Kidney (tissue), 22 donors: ENCODE measurements at places on chromosomes 2 and 18. TPM values are rescaled to one million over a fixed set of nuclear protein-coding genes. Genes with fewer than 3 reads are reported as not detected.

DNA sequence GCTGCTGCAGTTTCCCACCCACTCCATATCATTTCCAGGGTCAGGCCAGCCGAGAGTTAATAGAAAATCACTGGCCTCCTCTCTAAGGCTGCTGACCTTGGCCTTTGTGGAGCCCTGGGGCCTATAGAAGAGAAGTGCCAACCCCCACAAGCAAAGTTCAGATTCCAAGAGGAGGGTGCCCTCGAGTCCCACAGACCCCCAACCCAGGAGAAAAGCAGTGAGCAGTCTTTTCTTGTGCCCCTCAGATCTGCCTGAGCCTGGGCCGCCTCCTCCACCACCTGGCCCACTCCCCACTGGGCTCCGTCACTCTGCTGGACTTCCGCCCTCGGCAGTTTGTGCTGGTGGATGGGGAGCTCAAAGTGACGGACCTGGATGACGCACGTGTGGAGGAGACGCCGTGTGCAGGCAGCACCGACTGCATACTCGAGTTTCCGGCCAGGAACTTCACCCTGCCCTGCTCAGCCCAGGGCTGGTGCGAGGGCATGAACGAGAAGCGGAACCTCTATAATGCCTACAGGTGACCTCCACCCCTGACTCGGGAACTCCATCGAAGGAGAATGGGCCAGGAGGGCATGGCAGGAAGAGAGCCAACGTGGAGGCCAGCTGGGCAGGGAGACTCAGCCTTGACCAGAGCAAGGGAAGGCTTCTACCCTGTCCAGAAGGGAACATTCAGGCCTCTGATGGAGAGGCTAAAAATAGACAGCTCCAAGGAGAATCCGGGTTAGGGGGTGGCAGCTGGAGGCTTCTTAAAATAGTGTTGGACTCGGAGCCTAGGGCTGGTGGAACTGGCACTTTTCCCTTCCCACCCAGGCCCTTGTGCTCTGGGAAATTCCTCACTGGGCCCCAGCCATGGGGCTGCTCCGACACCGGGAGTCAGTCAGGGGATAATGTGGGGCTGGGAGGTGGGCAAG is 6.2 kb downstream of the PKDCC start:
- peaks cover 38% of the 10 kb centered on the region for H3K4me1 ChIP-seq
- peaks cover 10% of the 10 kb centered on the region for H3K36me3 ChIP-seq
- no peaks in the 10 kb centered on the region for H3K27me3 ChIP-seq

DNA sequence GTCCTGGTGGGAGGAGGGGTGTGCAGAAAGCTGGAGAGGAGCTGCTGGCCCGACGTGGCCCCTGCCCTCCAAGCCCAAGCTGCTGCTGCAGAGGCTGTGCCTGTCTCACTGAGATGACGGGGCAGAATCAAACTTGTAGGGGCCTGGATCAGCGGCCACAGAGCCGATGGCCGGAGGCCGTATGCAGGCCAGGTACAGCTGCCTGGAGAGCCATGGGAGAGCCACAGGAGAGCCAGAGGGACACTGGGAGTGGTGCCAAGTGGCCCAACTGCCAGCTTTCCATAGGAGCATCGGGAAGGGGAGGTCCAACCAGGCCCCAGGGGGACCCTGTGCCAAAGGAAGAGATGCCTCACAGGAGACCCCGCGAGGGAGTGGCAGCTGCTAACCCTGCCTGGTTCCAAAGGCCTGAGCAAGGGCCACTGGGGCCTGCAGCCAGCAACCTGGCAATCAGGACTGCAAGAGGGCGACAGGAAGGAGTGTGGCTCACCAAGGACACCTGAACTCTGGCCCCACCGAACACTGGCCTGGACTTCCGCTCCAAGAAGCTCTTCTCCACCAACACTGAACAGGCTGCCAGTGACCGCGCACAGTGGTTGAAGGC is 70.7 kb downstream of the HDAC4 start:
- H3K4me1 ChIP-seq, result no peaks in the 10 kb centered on the region
- no peaks in the 10 kb centered on the region for H3K36me3 ChIP-seq
- DNase-seq, result no peak
- H3K27ac ChIP-seq, result no peak overlapping the region

Gene ZNF24
- 14.3 TPM for polyA plus RNA-seq

GRCh38 chr2:209441541-209441940 is 17.7 kb downstream of the MAP2 start:
- H3K4me1 ChIP-seq, result no peaks in the 10 kb centered on the region
- H3K27ac ChIP-seq, result no peak overlapping the region
- H3K36me3 ChIP-seq, result no peaks in the 10 kb centered on the region
- H3K27me3 ChIP-seq, result no peaks in the 10 kb centered on the region
- H3K4me3 ChIP-seq, result no peak overlapping the region
- no peak for DNase-seq

- H3K4me3 ChIP-seq, result no peak overlapping the region
- no peaks in the 10 kb centered on the region for H3K4me1 ChIP-seq
- no peak for DNase-seq
- H3K36me3 ChIP-seq, result no peaks in the 10 kb centered on the region
- H3K27me3 ChIP-seq, result no peaks in the 10 kb centered on the region
These were observed 1452.2 kb upstream of the ACVR2A start for GRCh38 chr2:146392631-146393030.

DNA sequence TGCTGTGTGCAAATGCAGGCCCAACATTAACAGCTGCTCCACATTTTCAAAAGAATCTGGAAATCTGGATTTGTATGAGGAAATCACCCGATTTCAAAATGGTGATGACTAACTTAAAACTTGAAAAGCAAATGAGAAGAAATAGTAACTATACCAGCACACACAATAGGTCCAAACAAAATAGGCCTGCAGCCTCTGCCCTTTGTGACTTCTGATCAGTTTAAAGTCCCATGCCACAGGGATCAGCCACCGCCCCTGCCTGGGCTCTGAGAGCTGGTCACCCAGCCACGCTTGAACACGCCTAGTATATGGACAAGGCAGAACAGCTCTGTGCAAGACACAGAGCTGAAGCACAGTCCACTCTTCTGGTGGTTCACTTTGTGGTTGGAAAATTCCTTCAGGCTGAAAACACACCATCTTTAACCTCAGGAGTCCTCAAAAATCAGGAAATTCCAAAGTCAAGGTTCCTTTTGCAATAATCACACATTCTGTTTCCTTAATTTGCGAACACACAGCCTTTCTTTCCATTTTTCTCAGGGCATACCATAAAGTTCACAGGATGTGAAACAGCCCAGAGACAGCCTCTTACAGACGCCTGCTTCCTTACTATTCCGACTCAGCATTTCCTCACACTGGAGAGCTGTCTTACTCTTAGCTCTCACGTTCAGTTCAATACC is 150.1 kb upstream of the RIOK3 start:
- H3K27me3 ChIP-seq, result no peaks in the 10 kb centered on the region
- no peaks in the 10 kb centered on the region for H3K36me3 ChIP-seq
- H3K27ac ChIP-seq, result no peak overlapping the region
- no peak overlapping the region for H3K4me3 ChIP-seq
- DNase-seq, result no peak

DNA sequence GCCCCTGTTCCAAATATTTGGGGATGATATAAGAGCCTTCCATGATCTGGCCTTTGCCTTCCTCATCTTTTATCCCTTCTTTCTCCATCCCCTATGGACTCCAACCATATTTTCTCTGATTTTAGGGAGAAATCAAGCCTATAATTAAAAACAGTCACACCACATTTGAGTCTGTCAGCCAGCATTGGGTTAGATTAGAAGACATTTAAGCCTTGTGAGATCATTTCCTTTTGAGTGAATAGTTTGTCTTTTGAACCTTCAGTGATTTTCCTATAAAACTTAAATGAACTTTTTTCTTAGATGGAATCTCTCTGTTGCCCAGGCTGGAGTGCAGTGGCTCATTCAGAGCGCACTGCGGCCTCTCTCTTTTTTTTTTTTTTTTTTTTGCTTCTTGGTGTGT is 7.6 kb upstream of the C18orf32 start:
- H3K36me3 ChIP-seq, result peaks cover 5% of the 10 kb centered on the region
- peaks cover 8% of the 10 kb centered on the region for H3K4me1 ChIP-seq
- no peak overlapping the region for H3K4me3 ChIP-seq
- no peak overlapping the region for H3K27ac ChIP-seq
- DNase-seq, result no peak

- no peak overlapping the region for H3K4me3 ChIP-seq
- H3K36me3 ChIP-seq, result peaks cover 19% of the 10 kb centered on the region
- H3K27me3 ChIP-seq, result no peaks in the 10 kb centered on the region
- no peak for DNase-seq
These were observed 37.0 kb downstream of the SMCHD1 start for GRCh38 chr18:2692508-2692907.

Gene AQP12A
- polyA plus RNA-seq, result not detected

- no peak overlapping the region for H3K4me3 ChIP-seq
- no peaks in the 10 kb centered on the region for H3K36me3 ChIP-seq
- H3K27me3 ChIP-seq, result no peaks in the 10 kb centered on the region
- H3K4me1 ChIP-seq, result no peaks in the 10 kb centered on the region
These were observed 40.1 kb downstream of the TMEM17 start for GRCh38 chr2:62465741-62466502.

- H3K36me3 ChIP-seq, result peaks cover 2% of the 10 kb centered on the region
- H3K27me3 ChIP-seq, result no peaks in the 10 kb centered on the region
- H3K4me1 ChIP-seq, result no peaks in the 10 kb centered on the region
- no peak for DNase-seq
- H3K4me3 ChIP-seq, result no peak overlapping the region
These were observed 59.9 kb downstream of the ADI1 start for GRCh38 chr2:3459185-3460015.

Gene ABCG8
- polyA plus RNA-seq, result 0.09 TPM

DNA sequence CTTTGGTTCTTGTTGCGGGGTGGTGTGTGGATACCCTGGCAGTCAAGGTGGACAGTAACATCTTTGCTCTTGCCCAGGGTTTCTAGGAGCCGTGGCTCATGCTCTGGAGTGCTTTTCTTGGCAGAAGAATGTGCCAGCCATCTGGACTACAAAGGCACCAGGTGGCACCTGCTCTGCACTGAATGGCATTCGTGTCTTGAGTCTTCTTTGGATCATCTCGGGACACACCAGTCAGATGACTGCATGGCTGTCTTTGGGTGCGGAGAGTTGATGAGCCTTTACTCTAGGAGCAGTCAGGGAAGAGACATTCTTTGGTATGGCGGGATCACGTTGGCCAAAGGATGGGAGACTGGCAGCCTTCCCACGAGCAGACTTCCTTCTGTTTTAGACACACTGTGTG is 104.1 kb upstream of the SEC11C start:
- H3K36me3 ChIP-seq, result no peaks in the 10 kb centered on the region
- no peak overlapping the region for H3K27ac ChIP-seq
- no peaks in the 10 kb centered on the region for H3K27me3 ChIP-seq
- DNase-seq, result no peak
- H3K4me3 ChIP-seq, result no peak overlapping the region
- H3K4me1 ChIP-seq, result no peaks in the 10 kb centered on the region

Gene ETAA1
- polyA plus RNA-seq, result 7.6 TPM

DNA sequence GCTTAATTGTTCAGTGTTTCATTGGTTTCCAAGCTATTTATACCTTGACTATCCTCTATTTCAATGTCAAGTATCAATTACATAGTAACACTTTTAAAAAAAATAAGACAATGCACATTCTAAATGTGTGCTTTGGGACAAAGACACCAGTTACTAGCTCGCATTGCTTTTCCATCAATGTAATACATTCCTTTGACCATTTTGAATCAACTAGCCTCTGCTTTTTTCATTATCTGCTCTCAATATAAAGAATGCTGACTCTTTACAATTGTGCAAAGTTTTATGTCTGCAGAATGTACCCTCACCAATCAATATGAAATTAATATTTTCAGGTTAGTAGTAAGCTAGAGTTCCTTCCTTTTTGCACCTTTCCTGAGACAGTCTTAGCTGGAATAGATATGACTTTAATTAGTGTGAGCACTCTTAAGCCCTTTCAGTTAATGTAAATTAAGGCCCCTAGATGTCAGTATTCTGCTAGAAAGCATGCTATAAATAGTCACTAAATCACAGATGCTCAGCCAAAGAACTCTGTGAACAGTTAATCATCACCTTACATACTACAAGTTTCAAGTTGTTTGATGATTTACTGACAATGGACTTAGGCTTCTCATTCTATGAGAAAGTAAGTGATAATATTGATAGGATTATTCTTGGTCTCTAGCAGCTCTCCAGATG is 413.6 kb downstream of the PTH2R start:
- H3K4me1 ChIP-seq, result no peaks in the 10 kb centered on the region
- no peaks in the 10 kb centered on the region for H3K36me3 ChIP-seq
- no peak overlapping the region for H3K27ac ChIP-seq
- no peak overlapping the region for H3K4me3 ChIP-seq

DNA sequence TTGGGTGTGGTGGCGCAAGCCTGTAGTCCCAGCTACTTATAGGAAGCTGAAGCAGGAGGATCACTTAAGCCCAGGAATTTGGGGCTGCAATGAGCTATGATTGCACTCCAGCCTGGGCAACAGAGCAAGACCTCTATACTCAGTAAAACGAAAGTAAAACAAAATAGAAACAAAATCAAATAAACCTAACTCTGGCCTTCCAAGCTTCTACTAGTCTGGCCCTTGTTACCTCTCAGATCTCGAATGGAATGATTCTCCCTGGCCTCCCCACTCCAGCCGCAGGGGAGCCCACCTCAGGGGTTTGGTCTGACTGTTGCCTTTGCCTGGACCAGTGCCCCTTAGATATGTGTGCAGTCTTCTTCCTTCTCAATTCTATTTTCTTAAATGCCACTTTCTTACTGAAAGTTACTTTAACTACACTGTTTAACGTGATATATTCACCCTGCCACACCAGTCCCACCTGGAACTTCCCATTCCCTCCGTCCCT is 160.0 kb upstream of the GCFC2 start:
- no peaks in the 10 kb centered on the region for H3K36me3 ChIP-seq
- DNase-seq, result no peak
- no peak overlapping the region for H3K4me3 ChIP-seq
- H3K27me3 ChIP-seq, result no peaks in the 10 kb centered on the region

Gene DYSF
- 11.3 TPM for polyA plus RNA-seq

DNA sequence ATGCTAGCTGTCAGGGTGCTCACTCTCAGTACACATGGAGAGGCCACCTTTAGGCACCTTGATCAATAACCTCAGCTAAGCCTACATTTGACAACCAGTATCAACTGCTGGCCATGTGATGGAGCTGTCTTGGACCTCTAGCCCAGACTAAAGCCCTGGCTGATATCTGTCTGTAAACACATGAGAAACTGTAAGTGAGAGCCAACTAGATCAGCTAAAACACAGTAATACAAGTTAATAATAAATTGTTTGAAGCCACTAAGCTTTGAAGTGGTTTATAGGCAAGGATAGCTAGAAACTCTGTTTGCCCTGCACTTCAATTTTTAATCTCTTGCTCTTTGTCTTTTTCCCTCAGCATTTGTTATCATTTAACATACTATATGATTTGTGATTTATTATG is 407.1 kb downstream of the SPAG16 start:
- no peaks in the 10 kb centered on the region for H3K36me3 ChIP-seq
- H3K4me1 ChIP-seq, result no peaks in the 10 kb centered on the region
- no peak for DNase-seq
- no peak overlapping the region for H3K27ac ChIP-seq
- H3K27me3 ChIP-seq, result no peaks in the 10 kb centered on the region

GRCh38 chr2:120565095-120565460 is 170.6 kb upstream of the GLI2 start:
- H3K27ac ChIP-seq, result no peak overlapping the region
- H3K4me3 ChIP-seq, result no peak overlapping the region
- peaks cover 5% of the 10 kb centered on the region for H3K27me3 ChIP-seq
- H3K36me3 ChIP-seq, result no peaks in the 10 kb centered on the region
- DNase-seq, result no peak
- peaks cover 32% of the 10 kb centered on the region for H3K4me1 ChIP-seq

- no peak for DNase-seq
- H3K4me1 ChIP-seq, result no peaks in the 10 kb centered on the region
- no peaks in the 10 kb centered on the region for H3K36me3 ChIP-seq
- H3K27ac ChIP-seq, result peak overlapping the region; percentile 51
- H3K4me3 ChIP-seq, result no peak overlapping the region
These were observed 22.7 kb upstream of the MYO1B start for GRCh38 chr2:191222507-191222906.

- H3K36me3 ChIP-seq, result no peaks in the 10 kb centered on the region
- H3K27me3 ChIP-seq, result no peaks in the 10 kb centered on the region
- DNase-seq, result no peak
- no peaks in the 10 kb centered on the region for H3K4me1 ChIP-seq
- H3K4me3 ChIP-seq, result no peak overlapping the region
- no peak overlapping the region for H3K27ac ChIP-seq
These were observed 585.8 kb downstream of the CNTNAP5 start for GRCh38 chr2:124610866-124611265.
